ENCODE measurements at places on chromosomes 6 and 20.

DNA sequence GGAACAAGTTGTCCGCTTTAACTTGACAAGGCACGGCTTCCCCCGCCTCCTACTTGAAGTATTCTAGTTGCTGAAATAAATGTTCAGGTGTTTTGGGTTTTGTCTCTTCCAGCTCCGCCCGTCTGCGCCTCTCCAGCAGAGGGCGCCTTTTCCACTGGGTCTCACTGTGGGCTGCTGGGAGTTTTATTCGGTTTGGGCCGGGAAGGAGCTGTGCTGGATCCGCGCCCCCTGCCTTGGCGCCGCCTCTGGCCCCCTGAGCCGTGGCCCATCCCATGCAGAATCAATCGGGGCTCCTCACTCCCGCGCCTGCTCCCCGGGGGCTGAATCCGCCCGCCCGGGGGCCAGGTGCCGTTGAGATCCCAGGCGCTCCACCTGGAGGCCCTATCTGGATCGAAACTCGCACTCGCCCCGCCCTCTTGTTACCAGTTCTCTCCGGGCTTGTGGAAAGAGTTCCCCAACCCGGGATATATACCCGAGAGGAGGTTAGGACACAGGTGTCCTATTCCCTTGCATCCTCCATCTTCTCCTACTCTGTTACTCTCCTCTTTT, 51.0 kb upstream of the TCF21 start:
- peak; percentile 6 for DNase-seq

DNA sequence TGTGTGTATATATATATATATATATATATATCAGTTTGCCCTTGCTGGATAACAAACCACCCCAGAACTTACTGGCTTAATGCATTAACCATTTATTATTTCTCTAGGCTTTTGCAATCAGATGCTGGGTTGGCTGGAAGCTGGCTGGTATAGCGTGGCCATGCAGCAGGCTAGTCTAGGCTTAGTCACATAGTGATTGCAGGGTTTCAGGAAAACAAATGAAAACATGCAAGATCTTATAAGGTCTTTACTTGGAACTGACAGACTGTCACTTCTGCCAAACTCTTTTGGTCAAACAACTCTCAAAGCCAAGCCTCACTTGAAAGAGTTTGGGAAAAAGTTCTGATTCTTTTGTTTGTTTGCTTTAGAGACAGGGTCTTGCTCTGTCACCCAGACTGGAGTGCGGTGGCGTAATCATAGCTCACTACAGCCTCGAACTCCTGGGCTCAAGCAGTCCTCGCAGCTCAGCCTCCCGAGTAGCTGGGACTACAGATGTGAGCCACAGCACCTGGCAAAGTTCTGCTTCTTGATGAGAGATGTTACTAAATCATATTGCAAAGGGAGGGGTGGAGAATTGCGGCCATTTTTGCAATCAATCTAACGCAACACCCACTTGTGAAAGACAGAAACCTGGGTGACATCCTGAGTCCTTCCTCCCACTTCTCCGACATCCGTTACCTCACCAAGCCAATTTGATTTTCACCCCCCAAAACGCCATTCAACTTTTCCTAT, 74.6 kb upstream of the RNF24 start:
- DNase-seq = no peak

GRCh38 chr20:33810259-33810658, 889 bp upstream of the CHMP4B start:
- DNase-seq = no peak

- no peak for DNase-seq
Observed at GRCh38 chr6:156943166-156943565, 166.0 kb downstream of the ARID1B start.

- DNase-seq = no peak
Observed at GRCh38 chr20:58888521-58889333, 36.2 kb downstream of the GNAS start.

DNA sequence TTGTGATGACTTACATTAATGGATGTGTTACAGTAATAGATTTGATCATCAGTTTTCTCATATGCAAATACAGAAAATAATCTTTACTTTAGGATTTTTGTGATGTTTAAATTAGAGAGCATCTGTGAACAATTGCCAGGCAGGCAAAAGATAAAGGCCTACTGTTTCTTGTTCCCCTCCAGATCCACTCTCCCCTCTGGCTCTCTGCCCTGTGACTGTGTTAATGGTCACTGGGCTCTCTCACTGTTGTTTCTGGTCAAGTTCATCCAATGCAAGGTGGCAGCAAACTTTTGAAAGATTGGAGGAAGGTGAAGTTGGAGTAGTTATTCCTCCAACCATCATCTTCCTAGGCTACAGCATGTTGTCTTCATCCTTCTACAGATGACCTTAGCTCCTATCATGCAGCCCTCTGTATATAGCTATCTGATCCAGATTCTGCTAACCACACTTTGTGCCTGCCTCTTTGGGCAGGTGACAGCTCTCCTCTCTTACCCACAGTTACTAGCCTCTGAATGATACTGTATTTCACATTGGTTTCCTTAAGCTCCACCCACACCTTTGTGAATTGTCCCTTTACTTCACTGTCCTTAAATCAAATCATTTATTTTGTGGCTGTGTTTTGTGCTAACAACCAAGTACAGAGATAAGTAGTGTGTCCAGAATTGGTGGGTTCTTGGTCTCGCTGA, 48.9 kb upstream of the ARG1 start:
- no peak for DNase-seq

DNA sequence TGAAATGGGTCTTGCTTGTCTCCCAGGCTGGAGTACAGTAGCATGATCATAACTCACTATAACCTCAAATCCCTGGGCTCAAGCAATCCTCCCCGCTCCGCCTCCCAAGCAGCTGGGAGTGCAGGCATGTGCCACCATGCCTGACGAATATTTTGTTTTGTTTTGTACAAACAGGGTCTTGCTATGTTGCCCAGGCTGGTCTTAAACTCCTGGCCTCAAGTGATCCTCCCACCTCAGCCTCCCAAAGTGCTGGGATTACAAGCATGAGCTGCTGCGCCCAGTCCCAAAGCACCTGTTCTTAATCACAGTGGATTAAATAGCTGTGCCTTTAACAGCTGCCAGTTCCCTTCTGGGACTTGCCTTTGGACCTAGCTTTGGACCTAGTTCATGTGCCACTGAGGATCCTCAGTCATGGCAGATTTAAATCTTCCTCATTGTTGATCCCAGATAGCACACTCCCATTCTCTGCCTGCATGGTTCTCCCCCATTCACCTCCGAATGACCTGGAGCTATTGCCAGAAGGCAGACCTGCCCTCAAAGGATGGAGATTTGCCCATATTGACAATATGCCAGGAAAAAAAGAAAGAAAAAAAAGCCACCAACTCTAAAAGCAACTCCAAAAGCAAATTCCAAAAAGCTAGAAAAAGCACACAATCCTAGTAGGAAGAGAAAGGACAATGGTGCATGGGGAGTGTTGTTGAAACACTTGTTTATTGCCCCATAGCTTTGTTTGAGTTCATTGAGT, 10.6 kb downstream of the POFUT1 start:
- no peak for DNase-seq
